ENCODE measurements at places on chromosomes 5 and 9.
A peak's percentile ranks its signal among the peaks of the same experiment; 100 is the strongest.

DNA sequence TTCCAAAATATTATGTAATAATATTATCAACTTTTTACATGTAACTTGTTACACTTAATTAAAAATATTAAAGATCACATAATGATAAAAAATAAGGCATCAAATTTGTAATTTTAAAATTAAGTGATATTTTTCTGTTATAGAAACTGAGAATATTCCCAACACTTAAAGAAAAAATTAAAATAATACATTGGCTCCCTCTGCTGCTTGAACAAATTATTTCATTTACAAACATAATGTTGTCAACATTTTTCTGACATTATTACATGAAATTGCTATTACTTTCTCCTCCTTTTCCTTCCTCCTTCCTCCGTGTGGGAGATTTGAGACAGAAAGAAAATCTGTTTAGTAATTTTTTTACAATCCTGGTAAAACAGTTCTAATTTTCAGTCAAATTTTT, 42.3 kb downstream of the RNF180 start:
- peak; percentile 24 for DNase-seq

- DNase-seq = no peak
These were observed 267.2 kb upstream of the DAB2 start for GRCh38 chr5:39691993-39692392.

- DNase-seq = peak; percentile 12
These were observed 2.9 kb upstream of the C7 start for GRCh38 chr5:40906351-40906751.

- DNase-seq = peak; percentile 46
These were observed 88.9 kb downstream of the AMBP start for GRCh38 chr9:113989017-113989713.

GRCh38 chr5:73822278-73822988, 196.4 kb downstream of the ARHGEF28 start:
- DNase-seq = no peak

GRCh38 chr9:104944871-104945270, 16.9 kb upstream of the ABCA1 start:
- no peak for DNase-seq

GRCh38 chr9:89542401-89543021, 44.6 kb upstream of the SEMA4D start:
- no peak for DNase-seq

- DNase-seq = no peak
These were observed 58.7 kb downstream of the ERGIC1 start for GRCh38 chr5:172892713-172893112.

DNA sequence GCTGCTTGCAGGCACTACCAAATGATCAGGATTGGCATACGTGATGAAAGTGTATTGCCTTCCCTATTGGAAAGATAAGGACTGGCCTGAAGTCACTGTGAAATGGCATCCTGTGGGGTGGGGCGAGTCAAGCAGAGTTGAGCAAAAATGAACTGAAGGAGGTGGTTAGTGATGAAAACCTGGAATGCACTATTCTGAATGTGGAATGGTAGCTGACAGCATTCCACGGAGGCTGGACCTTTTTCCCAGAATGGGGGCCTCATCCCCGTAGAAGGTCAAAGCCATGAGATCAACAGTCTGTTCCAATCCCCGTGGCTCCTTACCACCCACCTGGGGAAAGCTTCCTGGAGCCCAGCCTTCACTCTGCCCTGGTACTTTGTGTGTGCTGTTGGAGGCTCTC, 37.7 kb downstream of the ASS1 start:
- no peak for DNase-seq

- no peak for DNase-seq
These were observed 339.2 kb downstream of the AGTPBP1 start for GRCh38 chr9:85402551-85402950.

DNA sequence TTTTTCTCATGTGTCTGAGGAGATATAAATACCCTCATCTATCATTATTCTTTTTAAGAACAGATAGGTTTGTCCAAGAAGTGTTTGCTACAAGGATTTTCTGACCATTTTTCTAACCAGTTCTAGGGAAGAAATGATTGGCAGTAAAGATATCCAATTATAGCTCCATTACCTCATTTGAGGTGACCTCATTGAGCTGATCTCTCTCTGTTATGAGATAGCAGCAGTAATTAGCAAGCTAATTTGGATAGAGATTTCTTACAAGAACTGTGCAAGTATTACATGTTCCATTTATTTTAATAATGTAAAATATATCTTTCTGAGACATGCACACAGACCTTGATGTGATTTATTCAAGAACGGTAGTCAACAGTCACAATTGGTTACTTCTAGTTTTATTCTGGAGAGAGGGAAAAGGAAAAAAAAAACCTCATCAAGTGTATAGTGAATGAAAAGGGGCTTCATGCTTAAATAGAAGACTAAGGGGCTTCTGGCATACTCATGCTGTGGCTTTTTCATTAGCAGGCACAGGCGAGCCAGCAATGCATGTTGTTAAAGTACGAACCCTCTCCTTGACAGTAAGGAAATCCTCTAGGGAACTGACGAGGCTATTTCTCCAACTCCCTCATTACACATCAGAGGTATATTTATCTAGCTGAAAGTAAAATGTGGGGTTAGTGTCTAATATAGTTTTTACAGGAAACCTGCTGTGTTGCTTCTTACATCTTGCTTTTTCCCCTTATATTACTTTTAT, 127.3 kb downstream of the NUDT12 start:
- DNase-seq = no peak

DNA sequence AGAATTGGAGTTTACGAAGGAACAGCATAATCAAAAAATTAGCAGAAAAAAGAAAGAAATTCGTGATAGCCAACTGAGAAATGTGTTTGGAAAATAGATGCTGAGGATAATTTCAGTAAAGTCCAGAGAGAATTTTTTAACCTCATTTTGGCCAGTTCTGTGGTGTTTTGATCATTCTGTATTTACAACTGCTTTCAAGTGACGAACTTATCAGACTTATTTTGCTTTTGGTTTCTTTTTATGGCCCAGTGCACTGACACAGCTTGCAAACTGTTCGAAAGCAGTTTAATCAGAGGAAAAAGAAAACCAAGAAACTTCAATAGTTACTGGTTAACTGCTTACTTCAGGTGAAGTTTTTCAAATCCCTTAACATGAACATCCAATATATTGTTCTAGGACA, 1.9 kb downstream of the SDHA start:
- DNase-seq = peak; percentile 25

DNA sequence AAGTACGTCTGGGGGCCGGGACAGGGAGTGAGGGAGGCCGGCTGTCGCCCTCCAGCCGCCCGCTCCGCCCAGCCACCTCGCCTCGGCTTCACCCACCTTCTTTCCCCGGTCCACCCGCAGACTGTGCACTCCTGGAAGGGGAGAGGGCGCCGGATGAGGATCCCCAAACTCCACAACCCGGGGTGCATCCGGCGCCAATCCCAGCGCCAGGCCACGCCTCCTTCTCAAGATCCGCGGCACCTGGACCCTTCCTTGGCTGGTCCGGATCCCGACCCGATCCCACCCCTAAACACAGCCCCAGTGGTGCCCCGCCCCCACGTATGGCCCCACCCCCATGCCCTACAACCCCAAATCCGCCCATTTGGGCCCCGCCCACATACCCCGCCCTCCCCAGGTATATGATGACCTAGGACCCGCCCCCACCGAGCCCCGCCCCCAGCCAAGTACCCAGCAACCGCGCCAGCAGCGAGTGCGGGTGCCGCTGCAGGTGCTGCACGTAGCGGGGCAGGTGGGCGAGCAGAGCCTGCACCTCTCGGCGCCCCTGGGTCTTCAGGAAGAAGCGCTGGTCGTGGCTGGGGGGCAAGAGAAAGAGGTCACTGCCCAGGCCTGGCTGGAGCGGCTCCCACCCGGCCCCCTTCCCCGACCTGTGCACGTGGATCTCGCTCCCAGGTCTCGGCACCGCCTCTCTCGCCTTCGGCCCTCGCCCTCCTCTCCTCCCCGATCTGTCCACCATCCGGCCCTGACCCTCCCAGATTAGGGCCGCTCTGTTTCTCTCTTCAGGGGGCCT, 3.2 kb downstream of the PIP5KL1 start:
- peak; percentile 79 for DNase-seq

DNA sequence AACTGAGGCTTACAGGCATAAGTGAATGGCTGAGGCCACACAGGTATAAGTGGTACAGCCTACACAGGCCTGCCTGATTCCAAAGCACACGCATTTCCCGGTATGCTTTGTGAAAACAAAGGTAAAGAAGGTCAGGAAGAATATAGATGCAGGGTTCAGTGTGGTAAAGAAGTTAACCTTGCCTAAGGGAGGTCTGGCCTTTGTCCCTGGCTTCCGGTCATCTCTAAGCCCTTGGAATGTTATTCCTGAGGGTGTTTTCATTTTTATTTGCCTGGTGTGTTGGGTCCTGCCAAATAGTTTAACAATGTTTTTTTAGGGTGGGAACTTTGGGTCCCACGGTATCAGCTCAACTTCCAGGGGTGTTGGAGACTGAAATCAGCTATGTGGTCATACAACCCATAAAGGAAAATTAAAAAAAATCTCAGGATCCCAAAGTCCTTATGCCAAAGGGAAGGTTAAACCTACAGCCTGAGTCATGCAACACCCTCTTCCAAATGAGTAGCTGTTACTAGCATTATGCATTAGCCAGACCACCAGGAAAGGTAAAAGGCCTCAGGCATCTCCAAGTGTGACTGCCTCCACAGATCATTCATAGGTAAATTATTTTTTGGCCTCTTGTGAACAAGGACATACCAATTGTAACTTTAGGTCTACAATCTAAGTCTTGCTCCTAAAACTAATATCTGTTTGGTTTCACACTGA, 124.6 kb downstream of the ATP10B start:
- DNase-seq = no peak

GRCh38 chr9:126058591-126058990, 268.0 kb upstream of the MVB12B start:
- no peak for DNase-seq

DNA sequence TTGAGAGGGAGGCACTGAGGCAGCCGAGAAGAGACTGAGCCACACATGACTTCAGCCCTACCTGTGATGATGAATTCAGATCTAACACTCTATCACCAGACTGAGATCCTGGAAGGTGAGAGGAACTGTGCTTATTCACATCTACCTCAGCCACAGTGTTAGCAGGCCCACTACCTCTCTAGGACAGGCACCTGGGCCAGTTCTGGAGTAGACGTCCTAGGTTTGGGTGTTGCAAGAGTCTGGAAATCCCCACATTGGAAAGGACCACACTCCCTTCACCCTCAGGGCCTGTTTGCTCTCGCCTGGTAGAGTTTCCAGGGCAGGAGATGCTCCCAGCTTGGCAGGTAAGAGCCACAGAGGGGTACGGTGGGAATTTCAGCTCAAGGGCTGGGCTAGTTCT, 113.8 kb upstream of the CCL21 start:
- DNase-seq = no peak

DNA sequence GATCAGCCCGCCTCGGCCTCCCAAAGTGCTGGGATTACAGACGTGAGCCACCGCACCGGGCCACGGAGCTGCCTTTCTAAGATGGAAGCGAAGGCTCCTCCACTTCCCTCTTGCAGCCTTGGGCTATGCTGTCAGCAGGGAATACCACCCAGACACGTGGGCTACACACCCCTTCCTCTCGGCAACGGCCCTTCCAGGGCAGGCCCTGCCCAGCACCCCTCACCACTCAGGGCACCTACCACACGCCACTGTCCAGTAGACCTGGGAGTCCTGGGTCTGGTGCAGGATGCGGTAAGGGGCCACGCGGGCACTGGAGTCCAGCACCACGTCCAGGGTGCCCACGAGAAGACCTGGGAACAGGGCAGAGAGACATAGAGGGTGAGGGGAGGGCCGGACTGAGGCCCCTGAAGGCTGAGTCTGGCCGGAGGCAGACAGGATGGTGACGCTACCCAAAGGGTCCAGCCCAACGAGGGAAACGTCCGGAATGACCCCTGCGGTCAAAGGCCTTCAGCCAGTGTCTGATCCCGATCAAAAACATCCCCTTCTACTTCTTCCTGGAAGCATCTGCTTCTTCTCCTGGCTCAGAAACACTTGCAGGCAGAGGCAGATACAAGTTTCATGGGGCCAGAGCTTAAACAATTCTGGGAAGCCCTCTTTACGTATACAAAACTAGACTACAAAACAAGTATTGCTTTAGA, 3.1 kb downstream of the TBC1D9B start:
- DNase-seq = no peak

DNA sequence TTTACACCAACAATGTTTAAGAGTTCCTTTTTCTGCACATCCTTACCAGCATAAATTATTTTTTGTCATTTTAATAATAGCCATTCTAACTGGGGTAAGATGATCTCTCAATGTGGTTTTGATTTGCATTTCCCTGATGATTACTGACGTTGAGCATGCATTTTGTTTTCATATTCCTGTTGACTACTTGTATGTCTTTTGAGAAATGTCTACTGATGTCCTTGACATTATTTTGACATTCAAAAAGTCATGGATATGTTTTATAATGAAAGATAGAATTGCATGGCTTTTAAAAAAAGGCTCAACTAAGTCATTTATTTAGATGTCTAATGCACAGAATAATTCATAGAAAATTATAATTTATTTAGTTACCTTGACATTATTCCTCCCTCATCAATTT, 381.6 kb upstream of the C9orf72 start:
- no peak for DNase-seq

DNA sequence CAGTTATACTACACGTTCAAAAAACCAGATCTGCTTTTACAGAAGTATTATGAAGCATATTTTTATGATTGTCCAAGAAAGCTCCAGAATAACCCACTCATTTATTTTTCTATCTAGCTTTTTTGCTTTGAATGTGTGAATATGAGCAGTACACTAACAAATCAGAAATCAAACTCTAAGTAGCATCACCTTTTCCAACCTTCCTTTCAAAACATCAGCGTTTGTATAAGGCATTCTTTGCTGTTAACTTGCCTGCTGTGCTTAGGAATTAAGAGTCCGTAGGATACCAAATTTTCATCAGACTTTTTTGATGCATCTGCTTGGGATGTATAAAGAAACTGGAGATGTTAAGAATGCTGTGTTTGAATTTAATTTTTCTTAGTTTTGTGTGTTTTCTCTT, 3.8 kb downstream of the TLE4 start:
- DNase-seq = no peak

GRCh38 chr9:2622461-2623287, 1.1 kb downstream of the VLDLR start:
- peak; percentile 28 for DNase-seq

DNA sequence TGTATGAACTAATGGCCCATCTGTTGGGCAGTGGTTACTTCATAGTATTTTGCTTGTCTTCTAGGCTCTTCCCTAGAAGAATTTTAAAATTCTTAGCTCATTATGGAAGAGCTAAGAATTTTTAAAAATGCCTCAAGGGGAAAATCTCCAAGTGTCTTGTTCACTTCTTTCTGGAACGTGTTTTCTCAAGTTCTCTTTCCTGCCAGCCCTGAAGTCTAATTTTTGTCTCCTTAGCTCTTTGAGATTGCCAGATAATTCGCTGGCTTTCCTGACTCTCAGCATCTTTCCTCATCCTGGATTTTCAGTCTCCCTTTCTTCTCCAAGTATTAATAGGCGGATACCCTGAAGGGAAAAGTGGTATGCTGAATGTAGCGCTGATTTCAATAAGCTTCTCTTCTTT, 395.4 kb downstream of the ARRDC3 start:
- peak; percentile 13 for DNase-seq

- DNase-seq = no peak
These were observed 10.5 kb downstream of the IRX2 start for GRCh38 chr5:2740876-2741555.

Data from stomach (tissue), 19 donors.